ENCODE measurements at places on chromosomes 16 and 17. TPM values are rescaled to one million over a fixed set of nuclear protein-coding genes. Genes with fewer than 3 reads are reported as not detected.

- H3K27me3 ChIP-seq = no peaks in the 10 kb centered on the region
- H3K36me3 ChIP-seq = peaks cover 6% of the 10 kb centered on the region
- peak overlapping the region; percentile 85 for H3K27ac ChIP-seq
- H3K4me3 ChIP-seq = peak overlapping the region; percentile 10
These were observed 184.4 kb downstream of the MSI2 start for GRCh38 chr17:57440522-57441269.

The CD79B gene
- total RNA-seq = 19.1 TPM

The HOXB6 gene
- total RNA-seq = 0.58 TPM

The SMIM5 gene
- 0.15 TPM for total RNA-seq

The TIGD7 gene
- total RNA-seq = 4.8 TPM

DNA sequence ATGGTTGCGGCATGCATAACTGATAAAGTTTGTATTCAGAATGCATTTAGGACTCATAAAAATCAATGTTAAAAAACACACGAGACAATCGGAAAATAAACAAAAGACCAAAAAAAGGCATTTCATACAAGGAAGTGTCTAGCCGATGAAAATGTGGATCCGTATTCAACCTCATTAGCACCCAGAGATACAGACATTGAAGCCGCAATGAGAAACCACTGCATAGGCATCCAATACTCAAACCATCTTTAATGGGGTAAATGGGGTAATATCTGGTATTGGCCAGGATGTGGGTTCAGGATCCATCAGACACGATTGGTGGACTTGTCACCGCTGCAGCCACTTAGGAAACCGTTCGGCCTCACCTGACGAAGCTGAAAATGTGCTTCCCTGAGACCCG, 47.4 kb upstream of the ENPP7 start:
- no peak overlapping the region for H3K4me3 ChIP-seq
- no peaks in the 10 kb centered on the region for H3K36me3 ChIP-seq
- H3K4me1 ChIP-seq = no peaks in the 10 kb centered on the region
- no peak overlapping the region for H3K27ac ChIP-seq
- no peak for DNase-seq

- no peaks in the 10 kb centered on the region for H3K36me3 ChIP-seq
- H3K4me1 ChIP-seq = peaks cover 32% of the 10 kb centered on the region
- no peak overlapping the region for H3K27ac ChIP-seq
- DNase-seq = no peak
- H3K4me3 ChIP-seq = no peak overlapping the region
These were observed 336.1 kb downstream of the MAF start for GRCh38 chr16:79264237-79265109.

- DNase-seq = no peak
- H3K4me1 ChIP-seq = peaks cover 56% of the 10 kb centered on the region
- no peak overlapping the region for H3K4me3 ChIP-seq
These were observed 14.1 kb downstream of the PHF12 start for GRCh38 chr17:28937044-28937729.

GRCh38 chr17:27630607-27631410, at the start of gene LGALS9:
LGALS9 (plus strand) TSS chr17:27631188; CDS start chr17:27631266, 78 bp downstream.
- H3K27me3 ChIP-seq = no peaks in the 10 kb centered on the region
- peak; percentile 72 for DNase-seq
- peaks cover 68% of the 10 kb centered on the region for H3K4me1 ChIP-seq
- H3K4me3 ChIP-seq = peak within 1 kb of the TSS; percentile 93

The KCNH6 gene
- not detected for total RNA-seq

DNA sequence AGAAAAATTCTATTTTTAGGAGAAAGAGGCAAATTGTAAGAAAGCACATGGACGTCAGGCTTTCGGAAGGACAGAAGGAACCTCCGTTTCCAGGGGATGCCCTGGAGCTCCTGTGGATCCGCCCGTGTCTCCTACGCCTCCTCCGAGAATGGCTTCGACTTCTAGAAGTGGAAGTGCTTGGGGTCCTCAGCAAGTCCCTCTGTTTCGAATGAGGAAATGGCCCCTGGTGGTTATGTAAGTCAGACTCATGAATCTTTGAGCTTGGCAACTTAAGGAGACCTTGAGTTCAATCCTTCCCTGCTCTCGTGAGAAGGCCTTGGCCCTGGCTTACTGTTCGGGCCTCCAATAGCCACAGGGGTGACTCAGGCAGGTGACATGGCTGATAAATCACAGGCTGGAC, 38.9 kb downstream of the COX4I1 start:
- H3K27ac ChIP-seq = no peak overlapping the region
- H3K36me3 ChIP-seq = no peaks in the 10 kb centered on the region
- H3K27me3 ChIP-seq = peaks cover 6% of the 10 kb centered on the region
- DNase-seq = no peak
- no peaks in the 10 kb centered on the region for H3K4me1 ChIP-seq

DNA sequence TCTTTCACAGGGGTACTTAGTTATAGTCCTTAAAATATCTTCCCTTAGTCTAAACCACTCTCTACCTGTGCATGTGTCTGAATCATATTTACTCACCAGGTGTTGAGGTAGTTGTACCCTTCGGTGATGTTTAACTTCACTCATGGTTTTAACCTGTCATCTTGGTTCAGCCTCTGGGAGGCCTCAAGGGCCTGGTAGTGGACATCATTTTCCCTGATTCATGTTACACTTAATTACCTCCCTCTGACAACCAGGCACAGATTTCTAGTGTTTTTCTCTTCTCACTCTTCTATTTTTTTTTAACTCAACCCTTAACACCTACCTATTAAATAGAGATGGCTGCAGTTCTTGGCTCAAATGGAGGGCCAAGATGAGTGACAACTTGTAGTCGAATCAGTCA, 505.4 kb downstream of the TMEM114 start:
- no peak overlapping the region for H3K27ac ChIP-seq
- no peak for DNase-seq

The NPIPB6 gene
- total RNA-seq = 4.6 TPM

GRCh38 chr17:34391241-34391640, 28.2 kb upstream of the CCL1 start:
- peaks cover 5% of the 10 kb centered on the region for H3K27me3 ChIP-seq
- no peak overlapping the region for H3K4me3 ChIP-seq
- peaks cover 44% of the 10 kb centered on the region for H3K4me1 ChIP-seq

DNA sequence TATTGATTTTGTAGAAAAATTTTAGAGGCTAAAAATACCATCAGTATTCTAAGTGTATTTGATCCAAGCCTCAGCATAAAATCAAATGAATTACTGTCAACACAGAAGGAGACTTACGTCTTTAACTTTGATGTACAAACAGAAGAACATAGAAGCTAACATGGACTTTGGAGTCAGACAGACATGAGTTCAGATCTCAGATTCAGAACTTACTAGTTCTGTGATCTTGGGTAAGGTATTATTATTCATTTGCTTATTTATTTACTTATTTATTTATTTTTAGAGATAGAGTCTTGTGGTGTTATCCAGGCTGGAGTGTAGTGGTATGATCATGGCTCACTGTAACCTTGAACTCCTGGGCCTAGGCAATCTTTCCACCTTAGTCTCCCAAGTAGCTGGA, 4.0 kb upstream of the SLFN12L start:
- H3K27ac ChIP-seq = peak overlapping the region; percentile 99
- peaks cover 16% of the 10 kb centered on the region for H3K36me3 ChIP-seq
- peaks cover 57% of the 10 kb centered on the region for H3K4me1 ChIP-seq
- no peaks in the 10 kb centered on the region for H3K27me3 ChIP-seq
- no peak for DNase-seq
- peak overlapping the region; percentile 90 for H3K4me3 ChIP-seq

The KRT20 gene
- not detected for total RNA-seq

DNA sequence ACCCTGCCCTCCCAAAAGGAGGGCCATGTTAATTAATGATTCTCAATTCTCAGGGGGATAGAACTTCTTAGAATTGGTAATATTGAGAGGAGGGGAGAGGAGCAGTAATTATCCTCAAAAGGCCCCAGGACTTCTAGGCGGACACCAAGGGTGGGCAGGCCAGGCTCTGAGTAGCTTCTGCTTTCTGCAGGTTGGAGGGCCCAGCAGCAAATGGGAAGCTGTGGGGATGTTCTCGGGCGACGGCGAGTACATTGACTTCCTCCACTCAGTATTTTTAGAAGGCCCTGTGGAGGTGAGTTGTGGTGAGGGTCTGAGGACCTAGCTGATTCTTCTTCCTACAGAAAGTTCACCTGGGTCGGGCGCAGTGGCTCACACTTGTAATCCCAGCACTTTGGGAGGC, 57.5 kb downstream of the DNAH2 start:
- peaks cover 33% of the 10 kb centered on the region for H3K27me3 ChIP-seq
- no peaks in the 10 kb centered on the region for H3K4me1 ChIP-seq
- H3K36me3 ChIP-seq = no peaks in the 10 kb centered on the region
- no peak overlapping the region for H3K4me3 ChIP-seq
- no peak for DNase-seq

The ABCC11 gene
- total RNA-seq = not detected

DNA sequence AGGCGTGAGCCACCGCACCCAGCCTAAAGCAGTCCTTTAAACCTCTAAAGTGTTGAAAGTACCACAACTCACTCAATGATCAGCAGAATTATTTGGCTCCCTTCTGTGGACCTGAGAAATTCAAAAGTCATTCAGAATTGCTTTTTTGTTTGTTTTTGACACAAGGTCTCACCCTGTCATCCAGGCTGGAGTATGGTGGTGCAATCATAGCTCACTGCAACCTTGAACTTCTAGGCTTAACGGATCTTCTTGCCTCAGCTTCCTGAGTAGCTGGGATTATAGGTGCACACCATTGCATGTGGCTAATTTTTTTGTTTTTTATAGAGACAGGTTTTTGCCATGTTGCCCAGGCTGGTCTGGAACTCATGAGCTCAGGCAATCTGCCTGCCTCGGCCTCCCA, 44.3 kb downstream of the TRAF4 start:
- H3K4me3 ChIP-seq = no peak overlapping the region
- DNase-seq = no peak
- H3K27me3 ChIP-seq = no peaks in the 10 kb centered on the region
- H3K27ac ChIP-seq = no peak overlapping the region
- no peaks in the 10 kb centered on the region for H3K36me3 ChIP-seq

The GP1BA gene
- total RNA-seq = not detected

GRCh38 chr17:46818316-46818928, at the start of gene WNT3:
WNT3 (minus strand) TSS chr17:46818692; CDS start chr17:46818597, 95 bp downstream.
- peak; percentile 65 for DNase-seq
- no peak within 1 kb of the TSS for H3K27ac ChIP-seq
- H3K27me3 ChIP-seq = peaks cover 86% of the 10 kb centered on the region
- H3K4me3 ChIP-seq = peak within 1 kb of the TSS; percentile 41
- peaks cover 7% of the 10 kb centered on the region for H3K4me1 ChIP-seq
- no peaks in the 10 kb centered on the region for H3K36me3 ChIP-seq

DNA sequence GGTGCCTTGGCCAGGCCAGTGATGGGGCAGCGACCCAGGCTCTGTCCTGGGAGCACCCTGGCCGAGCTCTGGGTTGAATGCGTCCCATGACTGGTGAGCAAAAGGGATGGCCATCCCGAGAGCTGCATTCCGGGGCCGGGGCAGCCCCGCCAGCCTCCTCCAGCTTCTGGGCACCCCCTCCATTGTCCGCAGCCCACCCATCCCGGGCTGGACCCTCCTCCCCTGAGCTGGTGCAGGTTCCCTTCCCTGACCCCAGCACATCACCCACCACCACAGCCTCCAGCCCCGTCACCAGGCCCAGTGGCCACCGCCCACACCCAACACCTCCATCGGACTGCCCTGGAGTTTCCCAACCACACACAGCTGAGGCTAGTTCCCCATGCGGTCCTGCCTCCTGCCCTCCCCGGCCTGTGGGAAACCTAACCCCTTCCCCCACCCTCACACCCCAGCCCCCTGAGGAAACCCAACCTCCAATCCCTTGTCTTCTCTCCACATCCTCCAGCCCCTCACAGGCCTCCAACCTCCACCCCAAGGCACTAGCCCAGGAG, 16.2 kb upstream of the PVALEF start:
- no peak overlapping the region for H3K27ac ChIP-seq
- no peak for DNase-seq
- H3K27me3 ChIP-seq = peaks cover 2% of the 10 kb centered on the region
- H3K4me3 ChIP-seq = no peak overlapping the region

The TAT gene
- not detected for total RNA-seq

DNA sequence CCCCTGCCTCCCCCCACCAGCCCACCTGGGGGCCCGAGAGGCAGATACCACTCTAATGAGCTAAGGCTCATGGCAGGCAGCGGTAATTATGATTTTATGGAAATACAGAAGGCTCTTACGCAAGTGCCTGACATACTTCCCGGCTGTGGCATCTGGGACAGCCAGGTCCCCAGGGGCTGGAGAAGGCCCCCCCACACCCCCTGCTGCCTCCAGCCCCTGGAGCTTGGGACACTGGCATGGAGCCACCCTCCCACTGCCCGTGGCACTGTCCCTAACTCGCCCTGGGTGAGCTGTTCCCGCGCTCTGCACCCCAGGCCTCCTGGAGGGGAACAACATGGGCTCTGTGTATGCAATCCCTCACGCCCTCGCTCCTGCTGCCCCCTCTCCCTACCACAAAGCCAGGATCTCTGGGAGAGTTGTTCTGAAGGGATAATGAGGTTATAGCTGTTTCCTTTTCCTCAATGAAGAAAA, 5.4 kb upstream of the STAC2 start:
- DNase-seq = no peak
- peaks cover 30% of the 10 kb centered on the region for H3K27me3 ChIP-seq

DNA sequence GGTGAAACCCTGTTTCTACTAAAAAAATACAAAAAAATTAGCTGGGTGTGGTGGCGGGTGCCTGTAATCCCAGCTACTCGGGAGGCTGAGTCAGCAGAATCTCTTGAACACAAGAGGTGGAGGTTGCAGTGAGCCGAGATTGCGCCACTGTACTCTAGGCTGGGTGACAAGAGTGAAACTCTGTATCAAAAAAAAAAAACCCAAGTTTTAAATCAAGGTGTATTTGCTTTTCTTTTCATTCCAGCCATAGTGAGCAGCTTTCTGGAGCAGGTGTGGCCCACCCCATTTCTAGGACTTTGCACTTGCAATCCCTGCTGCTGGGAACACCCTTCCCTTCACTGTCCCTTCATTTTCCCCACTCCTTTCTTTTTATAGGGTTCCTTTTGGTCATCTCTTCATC, 28.8 kb downstream of the TMEM238L start:
- no peak overlapping the region for H3K4me3 ChIP-seq
- peaks cover 4% of the 10 kb centered on the region for H3K27me3 ChIP-seq
- no peak for DNase-seq
- H3K36me3 ChIP-seq = no peaks in the 10 kb centered on the region

DNA sequence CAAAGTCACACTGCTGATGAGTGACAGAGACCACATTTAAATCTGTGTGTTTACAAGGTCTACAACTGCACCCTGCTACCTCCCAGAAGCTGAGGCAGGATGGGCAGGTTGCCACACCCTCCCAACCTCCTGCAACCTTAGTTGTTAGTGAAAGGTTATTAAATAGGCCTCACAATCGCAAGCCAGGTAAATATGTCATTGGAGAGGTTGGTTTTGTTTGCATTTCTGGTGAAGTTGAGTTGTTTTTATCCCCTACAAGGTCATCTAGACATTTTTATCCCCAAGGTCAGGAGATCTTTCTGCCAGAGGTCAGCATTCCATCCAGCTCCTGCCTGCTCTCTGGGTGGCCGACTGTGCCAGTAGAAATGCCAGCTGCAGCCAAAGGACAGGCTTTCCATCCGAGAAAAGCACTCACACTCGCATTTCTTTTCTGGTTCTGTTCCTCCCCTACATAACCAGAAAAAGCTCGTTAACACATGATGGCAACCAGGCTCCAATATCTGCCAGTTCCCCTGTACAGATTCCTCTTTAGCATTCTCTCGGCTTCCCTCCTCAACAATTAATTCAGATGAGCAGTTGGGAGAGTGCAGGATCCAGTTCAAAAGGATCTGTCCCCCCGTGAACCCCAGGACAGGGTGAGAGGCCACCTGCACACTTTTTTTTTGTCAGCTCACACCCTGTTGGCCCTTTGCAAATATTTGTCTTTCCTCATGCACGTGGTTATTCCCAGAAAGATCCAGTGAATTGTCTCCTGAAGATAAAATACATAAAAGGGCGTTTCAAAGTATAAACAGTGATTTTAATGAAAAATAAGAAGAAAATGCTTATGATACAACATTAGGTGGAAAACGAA, 562.8 kb downstream of the MAF start:
- H3K4me3 ChIP-seq = no peak overlapping the region
- no peak for DNase-seq
- H3K27me3 ChIP-seq = no peaks in the 10 kb centered on the region
- H3K27ac ChIP-seq = no peak overlapping the region
- H3K36me3 ChIP-seq = peaks cover 5% of the 10 kb centered on the region

The SCGB1C2 gene
- not detected for total RNA-seq
